ENCODE measurements at places on chromosomes 3 and 15.

- no peak for DNase-seq
Observed at GRCh38 chr3:196969134-196969659, 564 bp upstream of the PIGZ start.

DNA sequence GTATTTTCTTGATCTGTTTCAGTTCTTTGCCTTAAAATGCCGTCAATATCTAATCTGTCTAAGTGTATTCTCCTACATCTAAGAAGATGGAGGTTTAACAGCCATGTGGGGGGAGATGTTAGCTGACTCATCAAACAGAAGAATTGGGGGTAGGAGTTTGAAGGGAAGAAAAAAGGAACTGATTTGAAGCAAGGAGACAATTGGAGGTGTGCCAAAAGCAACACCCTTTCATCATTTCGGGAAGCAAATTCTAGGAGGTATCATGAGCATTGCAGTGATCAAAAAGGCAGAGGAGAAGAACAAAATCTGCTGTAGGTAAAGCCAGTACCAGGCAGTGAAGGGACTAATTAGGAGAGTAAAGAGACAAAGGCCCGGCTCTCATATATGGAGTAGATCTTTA is 337.3 kb upstream of the TBC1D5 start:
- no peak for DNase-seq

- no peak for DNase-seq
Observed at GRCh38 chr15:51065261-51065660, 29.4 kb downstream of the TNFAIP8L3 start.

DNA sequence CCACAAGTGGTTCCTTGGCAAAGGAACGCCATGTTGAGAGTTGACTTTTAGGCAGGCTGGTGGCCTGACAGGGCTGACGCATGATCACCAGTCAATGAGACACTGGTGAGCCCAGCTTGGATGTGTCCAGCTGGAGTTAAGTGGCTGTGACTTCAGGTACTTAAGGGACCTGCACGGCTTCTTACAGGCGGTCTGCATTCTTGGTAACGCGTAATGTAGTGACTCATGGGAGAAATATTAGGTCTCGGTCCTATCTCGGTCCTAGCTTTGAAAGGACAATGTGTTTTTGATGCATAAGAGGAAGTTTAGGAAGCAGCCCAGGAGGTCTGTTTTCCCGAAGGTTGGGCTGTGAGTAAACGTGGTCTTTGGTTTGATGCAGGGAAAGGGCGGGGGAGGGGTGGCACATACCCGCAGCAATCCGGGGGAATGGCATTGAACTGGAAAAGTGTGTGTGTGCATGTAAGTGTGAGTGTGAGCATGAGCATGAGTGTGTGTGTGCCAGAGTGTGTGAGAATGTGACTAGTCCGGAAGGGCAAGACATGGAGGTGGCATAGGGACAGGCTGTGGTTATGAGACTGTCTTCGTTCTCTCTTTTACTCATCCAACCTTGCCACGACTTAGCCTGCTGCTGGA is 55.3 kb downstream of the FAM43A start:
- no peak for DNase-seq

DNA sequence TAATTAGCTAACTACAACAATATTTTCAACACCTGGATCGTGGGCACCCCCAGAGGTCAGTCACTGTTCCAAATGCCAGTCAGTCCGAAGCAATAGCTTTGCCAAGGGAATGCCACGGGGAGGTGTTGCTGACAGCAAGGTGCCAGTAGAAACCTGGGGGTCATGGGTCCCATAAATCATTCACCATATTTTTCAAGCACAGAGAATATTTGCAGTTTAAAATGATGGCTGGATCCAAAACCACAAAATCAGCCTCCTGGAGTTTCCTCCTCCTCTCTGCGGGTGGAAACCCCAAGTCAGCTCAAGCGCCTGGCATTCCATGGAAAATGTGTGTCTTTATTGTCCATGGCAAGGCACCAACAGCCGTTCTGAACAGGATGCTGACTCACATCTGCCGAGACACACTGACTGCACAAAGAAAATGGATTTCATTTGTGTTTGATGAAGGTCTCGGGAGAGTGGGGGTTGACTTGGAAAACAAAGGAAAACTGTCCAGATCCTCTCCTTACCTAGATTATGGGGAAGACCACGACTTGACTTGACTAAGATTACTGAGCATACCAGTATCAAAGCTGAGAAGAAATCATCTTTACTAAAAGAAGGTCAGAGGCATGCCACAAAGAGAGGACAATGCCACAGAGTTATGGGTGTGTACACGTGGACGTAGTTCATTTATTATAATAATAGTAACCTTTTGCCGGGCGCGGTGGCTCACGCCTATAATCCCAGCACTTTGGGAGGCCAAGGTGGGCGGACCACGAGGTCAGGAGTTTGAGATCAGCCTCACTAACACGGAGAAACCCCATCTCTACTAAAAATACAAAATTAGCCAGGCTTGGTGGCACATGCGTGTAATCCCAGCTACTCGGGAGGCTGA is 26.4 kb downstream of the ANXA2 start:
- DNase-seq = peak; percentile 98

- DNase-seq = peak; percentile 71
Observed at GRCh38 chr15:81184188-81184587, 12.5 kb upstream of the IL16 start.

GRCh38 chr3:23183731-23184130 is 19.4 kb upstream of the UBE2E2 start:
- DNase-seq = no peak

DNA sequence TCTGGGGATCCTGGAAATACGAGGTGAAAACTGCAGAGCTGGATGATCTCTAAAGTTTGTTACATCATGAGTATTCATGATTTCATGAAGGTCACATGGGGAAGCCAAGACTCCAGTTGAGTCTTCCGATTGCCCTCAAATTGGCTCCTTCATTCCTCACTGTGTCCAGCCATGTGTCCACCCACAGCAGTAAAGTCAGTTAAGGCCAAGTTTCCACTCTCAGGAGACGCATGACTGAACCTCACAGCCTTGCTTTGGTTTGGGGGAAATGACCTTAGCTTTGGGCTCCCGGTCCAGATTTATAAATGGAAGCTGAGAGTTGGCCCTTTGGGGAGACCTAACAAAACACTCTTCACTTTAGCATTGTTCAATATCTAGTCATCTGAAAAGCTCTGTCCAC is 289.7 kb upstream of the MCTP2 start:
- DNase-seq = no peak

DNA sequence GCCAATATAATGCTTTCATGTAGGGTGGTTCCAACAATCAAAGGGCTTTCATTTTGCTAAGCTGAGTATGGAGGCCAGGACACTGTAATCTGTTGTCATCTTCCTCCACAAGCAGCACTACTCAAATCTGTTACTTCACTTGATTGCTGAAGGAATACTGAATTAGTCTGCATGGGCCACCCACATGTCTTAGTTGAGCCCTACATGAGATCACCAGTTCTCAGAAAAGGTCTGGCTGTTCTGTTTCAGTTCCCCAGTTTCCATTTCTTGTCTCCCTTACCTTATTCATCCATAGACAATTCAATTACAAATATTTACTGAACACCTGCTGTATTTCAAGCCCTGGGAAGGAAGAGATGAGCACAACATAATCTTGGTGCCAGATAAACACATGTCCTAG is 119.2 kb downstream of the FHIT start:
- DNase-seq = no peak

DNA sequence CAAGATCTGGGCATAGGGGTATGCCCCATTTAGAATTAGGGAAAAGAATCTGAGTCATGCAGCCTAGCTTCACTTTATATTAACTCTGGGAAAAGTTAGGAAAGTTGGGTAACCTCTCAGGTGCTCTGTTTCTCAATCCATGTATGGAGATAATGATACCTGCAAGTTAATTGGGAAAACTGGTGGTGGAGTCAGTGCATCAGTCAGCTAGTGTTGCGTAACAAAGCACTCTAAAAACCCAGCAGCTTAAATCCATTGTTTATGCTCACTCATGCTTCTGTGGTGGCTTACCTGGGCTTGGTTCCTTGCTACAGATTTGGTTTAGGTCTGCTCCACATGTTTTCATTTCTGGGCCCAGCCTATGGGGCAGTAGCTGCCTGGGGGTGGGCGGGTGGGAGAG is 91.0 kb downstream of the SMAD3 start:
- no peak for DNase-seq

DNA sequence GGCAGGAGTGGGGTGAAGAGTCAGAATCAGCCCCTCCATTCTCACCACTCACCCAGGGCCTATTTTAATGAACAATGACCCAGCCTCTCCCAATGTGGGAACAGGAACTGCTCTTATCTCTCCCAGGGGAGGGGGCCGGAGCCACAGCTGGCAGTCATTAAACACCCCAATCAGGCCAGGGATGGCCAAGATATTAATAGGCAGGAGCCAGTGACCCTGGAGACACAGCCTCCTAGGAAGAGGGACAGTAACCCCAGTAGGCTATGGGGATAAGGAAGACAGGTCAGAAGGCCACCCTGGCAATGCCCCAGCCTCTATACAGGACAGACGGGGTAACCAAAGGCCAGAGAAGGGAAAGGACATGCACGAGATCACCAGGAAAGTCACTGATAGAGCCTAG is 38.6 kb downstream of the VIPR1 start:
- DNase-seq = no peak

GRCh38 chr3:143464850-143465249 is 345.3 kb downstream of the CHST2 start:
- no peak for DNase-seq

DNA sequence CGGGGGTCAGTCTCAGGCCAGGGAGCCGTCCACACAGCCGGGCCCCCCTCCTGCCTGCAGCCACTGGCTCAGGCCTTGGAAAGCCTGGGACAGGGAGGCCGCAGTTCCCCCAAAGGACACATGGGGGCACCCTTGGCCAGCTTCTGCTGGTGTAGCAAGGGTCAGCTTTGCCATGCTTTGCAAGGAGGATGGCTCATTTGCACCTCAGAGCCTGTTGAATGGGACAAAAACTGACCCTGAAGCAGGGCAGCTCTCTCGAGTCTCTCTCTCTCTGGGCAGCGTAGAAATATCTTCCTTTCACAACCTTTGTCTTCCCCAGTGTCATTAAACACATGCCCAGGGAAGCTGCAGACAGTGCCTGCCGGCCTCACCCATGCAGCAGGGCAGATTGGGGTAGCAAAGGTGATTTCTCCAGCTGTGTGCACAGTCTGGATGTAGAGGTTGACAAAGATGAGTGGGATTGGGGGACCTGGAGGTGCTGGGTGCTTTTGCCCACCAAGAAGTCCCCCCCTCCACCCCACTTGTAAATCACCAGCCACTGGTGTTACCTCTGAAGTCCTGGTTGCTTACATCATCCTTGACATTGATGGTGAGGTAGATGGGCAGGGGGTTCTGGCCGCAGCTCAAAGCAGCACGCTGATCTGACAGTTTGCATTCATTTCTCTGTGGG is 17.4 kb upstream of the EHD4 start:
- DNase-seq = peak; percentile 47

DNA sequence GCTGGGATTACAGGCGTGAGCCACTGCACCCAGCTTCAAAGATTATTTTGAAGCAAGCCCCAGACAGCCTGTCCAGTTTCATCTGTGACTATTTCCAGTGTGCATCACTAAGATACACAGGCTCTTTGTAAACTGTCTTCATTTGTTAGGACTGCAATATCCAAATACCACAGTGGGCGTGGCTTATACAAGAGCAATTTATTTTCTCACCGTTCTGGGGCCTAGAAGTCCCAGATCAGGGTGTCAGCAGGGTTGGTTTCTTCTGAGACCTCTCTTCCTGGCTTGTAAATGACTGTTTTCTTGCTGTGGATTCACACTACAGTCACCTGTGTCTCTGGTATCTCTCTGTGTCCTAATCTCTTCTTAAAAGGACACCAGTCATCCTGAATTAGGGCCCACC is 59.7 kb downstream of the RLBP1 start:
- no peak for DNase-seq

DNA sequence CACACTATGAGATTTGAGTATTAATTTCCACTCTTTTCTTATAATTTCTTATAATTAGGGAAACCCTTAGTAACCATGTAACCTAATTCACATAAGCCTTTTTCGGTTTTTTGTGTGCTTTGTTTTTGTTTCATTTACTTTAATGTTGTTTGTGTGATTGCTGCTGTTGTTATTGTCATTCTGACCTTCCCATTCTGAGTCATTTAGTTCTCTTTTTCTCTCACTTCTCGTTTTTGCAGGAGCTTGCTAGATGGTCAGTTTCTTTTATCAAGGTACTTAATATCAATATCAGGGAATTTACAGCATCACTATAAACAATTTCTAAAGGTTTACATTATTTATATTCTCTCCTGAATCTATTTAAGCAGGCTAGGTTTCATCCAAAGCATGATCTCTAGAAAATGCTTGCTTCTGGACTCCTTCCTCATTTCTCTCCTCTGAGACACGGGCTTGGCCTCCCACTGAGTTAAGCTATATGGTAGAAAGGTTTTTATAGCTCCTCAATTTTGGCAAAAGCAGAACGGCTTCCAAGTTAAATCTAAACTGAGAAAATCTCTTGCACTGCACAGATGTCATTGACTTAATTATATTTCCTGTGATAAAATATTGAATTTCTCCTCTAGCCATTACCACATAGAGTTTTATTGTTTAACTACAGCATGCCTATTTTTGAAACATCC is 534.2 kb downstream of the NSUN3 start:
- DNase-seq = no peak

GRCh38 chr3:55718521-55718921 is 231.4 kb upstream of the WNT5A start:
- no peak for DNase-seq

DNA sequence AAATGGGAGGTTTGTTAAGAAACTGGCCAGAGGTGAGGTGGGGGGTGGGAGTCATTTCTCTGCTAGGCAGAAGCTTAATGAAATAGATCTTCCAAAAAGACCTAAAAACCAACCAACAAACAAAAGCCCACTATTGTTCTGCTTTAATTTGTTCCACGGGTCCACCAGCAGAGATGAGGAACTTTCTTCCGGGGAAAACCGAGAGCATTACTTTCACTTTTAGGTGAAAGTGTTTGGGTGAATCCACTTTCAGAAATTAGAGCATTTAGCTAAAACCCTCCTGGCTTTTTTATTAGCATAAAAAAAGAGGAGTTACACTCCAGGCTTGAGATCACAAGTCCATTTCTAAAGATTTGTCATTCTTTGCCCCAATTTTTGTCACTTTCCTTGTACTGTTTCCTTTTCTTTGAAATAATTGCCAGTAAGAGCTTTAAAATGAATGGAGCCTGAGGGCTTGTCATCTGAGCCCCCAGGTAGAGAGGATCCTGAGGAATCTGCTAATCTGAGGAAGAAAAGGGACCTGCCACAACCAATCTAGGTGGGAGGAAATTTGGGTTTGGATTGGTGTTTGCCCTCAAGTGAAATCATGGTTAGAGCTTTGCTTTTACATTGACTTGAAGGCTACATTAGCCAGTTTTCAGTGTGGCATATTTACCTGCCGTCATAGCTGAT is 667.6 kb downstream of the NAALADL2 start:
- DNase-seq = no peak

GRCh38 chr3:71281280-71281679 is 302.2 kb downstream of the FOXP1 start:
- no peak for DNase-seq

- no peak for DNase-seq
Observed at GRCh38 chr3:179682426-179683080, 29.7 kb downstream of the USP13 start.

DNA sequence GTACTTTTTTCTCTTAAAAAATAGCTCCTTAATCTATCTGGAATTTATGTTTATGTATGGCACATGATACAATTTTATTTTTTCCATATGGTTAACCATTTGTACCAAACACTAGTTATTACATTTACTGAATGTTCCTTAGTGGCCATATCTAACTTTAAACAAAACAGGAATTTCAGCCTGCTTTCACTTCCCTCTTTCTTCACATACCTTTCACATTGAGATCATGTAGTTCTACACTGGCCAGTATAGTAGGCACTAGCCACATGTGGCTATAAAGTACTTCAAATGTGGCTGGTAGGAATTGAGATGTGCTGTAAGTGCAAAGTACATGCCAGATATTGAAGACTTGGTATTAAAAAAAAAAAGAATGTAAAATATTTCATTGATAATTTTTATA is 4.7 kb upstream of the RYK start:
- DNase-seq = no peak
